ENCODE measurements at places on chromosomes 1 and 21. TPM values are rescaled to one million over a fixed set of nuclear protein-coding genes. Genes with fewer than 3 reads are reported as not detected.
A peak's percentile ranks its signal among the peaks of the same experiment; 100 is the strongest.

DNA sequence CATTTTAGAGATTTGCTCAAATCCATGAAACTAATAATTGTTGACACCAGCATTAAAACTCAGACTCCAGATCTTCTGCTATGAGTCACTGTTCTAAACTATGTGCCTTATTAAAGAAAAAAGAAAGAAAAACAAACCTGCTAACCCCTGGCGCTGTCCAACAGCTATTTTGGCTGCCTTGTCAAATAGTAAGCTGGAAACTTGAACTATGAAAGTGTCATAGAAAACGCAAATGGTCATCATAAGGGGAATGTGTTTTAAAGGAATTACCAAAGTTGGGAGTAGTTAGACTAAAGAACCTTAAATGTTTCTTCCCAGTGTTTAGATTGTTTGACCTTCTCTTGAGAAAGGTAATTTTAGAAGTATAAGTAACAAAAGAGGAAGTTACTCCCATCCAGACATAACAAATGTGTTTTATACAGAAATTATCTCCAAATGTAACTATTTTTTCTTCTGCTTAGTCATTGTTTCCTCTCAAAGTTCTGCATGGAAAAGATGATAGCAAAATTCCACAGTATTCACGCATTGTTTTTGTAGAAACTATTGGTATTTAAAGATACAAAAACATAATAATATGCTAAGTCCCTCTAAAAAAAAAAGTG, 272.4 kb downstream of the TPR start:
- H3K27me3 ChIP-seq, result no peaks in the 10 kb centered on the region
- H3K4me3 ChIP-seq, result no peak overlapping the region

GRCh38 chr1:231856426-231856825, 229.8 kb downstream of the DISC1 start:
- DNase-seq, result no peak
- H3K4me1 ChIP-seq, result no peaks in the 10 kb centered on the region
- H3K36me3 ChIP-seq, result peaks cover 2% of the 10 kb centered on the region
- H3K27ac ChIP-seq, result no peak overlapping the region
- no peak overlapping the region for H3K4me3 ChIP-seq

- no peak for DNase-seq
- H3K4me3 ChIP-seq, result no peak overlapping the region
- no peak overlapping the region for H3K27ac ChIP-seq
These were observed 25.3 kb upstream of the LRRC8B start for GRCh38 chr1:89499320-89499719.

GRCh38 chr21:46666941-46667740, 31.7 kb downstream of the PRMT2 start:
- H3K4me3 ChIP-seq, result peak overlapping the region; percentile 90
- H3K27me3 ChIP-seq, result no peaks in the 10 kb centered on the region
- H3K27ac ChIP-seq, result no peak overlapping the region
- DNase-seq, result no peak
- H3K4me1 ChIP-seq, result no peaks in the 10 kb centered on the region
- peaks cover 12% of the 10 kb centered on the region for H3K36me3 ChIP-seq

- no peak overlapping the region for H3K27ac ChIP-seq
- no peak overlapping the region for H3K4me3 ChIP-seq
- H3K36me3 ChIP-seq, result no peaks in the 10 kb centered on the region
- no peaks in the 10 kb centered on the region for H3K27me3 ChIP-seq
These were observed 7.9 kb downstream of the LEFTY2 start for GRCh38 chr1:225933072-225933471.

GRCh38 chr1:205374210-205375078, 17.7 kb upstream of the KLHDC8A start:
- H3K27ac ChIP-seq, result no peak overlapping the region
- H3K27me3 ChIP-seq, result peaks cover 4% of the 10 kb centered on the region

DNA sequence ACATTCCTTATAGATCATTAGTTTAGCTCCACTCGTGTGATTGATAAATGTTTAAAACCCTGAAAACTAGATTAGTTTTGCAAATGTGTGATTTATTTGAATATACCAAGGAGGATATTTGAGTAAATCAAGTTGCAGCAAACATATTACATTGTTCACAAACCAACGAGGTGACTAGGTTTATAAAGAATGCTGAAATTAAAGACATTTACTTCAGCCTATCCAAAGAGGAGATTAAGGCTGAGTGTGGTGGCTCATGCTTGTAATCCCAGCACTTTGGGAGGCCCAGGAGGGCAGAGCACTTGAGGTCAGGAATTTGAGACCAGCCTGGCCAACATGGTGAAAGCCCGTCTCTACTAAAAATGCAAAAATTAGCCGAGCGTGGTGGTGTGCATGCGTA, 34.1 kb downstream of the VTCN1 start:
- no peaks in the 10 kb centered on the region for H3K4me1 ChIP-seq
- no peak overlapping the region for H3K4me3 ChIP-seq
- H3K36me3 ChIP-seq, result no peaks in the 10 kb centered on the region
- DNase-seq, result no peak
- no peak overlapping the region for H3K27ac ChIP-seq
- H3K27me3 ChIP-seq, result peaks cover 2% of the 10 kb centered on the region

DNA sequence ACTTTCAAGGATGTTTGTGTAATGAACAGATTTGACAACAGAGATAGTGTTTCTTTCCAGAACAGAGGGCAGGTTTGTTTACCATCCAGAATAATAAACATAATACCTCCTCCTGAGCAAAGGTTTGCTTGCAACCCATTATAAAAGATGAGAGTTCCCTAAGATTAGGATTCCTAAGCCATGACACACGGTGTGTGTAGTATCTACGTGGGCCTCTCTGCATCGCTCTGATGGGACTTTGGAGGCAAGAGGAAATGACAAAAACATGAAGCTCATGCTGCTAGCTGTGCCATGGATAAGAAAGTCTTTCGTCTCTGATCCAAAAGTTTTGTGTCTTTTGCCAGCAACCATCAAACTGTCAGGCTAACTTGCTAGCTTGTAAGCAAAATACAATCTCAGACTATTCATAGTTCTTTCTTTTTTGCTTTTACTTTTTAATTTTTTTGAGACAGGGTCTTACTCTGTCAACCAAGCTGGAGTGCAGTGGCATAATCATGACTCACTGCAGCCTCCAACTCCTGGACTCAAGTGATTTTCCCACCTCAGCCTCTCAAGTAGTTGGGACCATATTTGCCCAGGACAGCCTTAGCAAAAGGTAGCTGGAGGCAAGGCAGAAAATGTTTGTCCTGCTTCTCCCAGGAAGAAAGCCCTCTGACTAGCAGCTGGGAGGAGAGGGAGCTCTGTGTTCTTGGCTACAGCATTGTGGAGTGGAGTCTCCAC, 81.1 kb downstream of the LHX4 start:
- H3K4me1 ChIP-seq, result no peaks in the 10 kb centered on the region
- peaks cover 3% of the 10 kb centered on the region for H3K36me3 ChIP-seq
- H3K27me3 ChIP-seq, result no peaks in the 10 kb centered on the region

- no peaks in the 10 kb centered on the region for H3K27me3 ChIP-seq
- peaks cover 25% of the 10 kb centered on the region for H3K4me1 ChIP-seq
- no peak overlapping the region for H3K4me3 ChIP-seq
These were observed 39.2 kb downstream of the CD2 start for GRCh38 chr1:116793357-116793935.

- DNase-seq, result no peak
- no peak overlapping the region for H3K27ac ChIP-seq
- no peak overlapping the region for H3K4me3 ChIP-seq
- no peaks in the 10 kb centered on the region for H3K27me3 ChIP-seq
These were observed 32.2 kb upstream of the HNRNPU start for GRCh38 chr1:244896550-244896949.

The C1orf174 gene
- total RNA-seq, result 34.7 TPM

The MSH4 gene
- not detected for total RNA-seq
